ENCODE measurements at places on chromosomes 3 and 15.

DNA sequence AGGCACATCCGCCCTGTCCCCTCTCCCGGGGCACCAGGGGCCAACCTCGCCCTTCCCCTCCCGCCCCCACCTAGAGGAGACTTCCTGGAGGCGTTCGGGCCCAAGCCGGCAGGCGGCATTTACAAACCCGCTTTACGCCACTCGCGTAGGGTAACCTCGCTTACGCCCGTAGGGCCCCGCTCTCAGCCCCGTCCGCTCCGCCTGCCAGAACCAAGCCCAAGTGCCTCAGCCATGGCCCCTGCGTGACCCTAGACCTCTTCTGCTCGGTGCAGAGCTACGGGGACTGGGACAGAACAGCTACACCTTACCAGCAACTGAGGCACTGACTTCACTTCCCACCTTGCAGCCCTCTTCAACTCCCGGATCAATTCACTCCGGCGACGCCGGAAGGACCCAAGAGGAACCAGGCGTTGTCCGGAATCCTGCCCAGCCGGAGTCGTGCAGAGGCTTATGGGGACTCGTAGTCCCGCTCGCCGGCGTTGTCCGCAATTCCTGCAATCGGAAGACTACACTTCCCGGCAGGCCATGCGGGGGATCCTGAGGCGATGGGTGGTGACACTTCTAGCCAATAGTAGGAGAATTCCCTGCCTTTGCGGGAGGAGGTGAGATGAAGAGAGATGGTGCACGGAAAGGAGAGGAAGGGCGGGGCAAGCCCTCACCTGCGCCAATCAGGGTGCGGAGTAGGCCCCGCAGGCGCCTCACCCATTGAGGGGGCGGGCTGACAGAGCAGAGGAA lies at the start of gene PDCD10:
TSS of gene PDCD10 (minus strand) at position 395 of the 735 bp plus-strand sequence. CDS start 14,735 bp downstream, outside the sequence.
- H3K36me3 ChIP-seq, result no peaks in the 10 kb centered on the region
- H3K4me1 ChIP-seq, result no peaks in the 10 kb centered on the region
- peak within 1 kb of the TSS; percentile 79 for H3K27ac ChIP-seq

DNA sequence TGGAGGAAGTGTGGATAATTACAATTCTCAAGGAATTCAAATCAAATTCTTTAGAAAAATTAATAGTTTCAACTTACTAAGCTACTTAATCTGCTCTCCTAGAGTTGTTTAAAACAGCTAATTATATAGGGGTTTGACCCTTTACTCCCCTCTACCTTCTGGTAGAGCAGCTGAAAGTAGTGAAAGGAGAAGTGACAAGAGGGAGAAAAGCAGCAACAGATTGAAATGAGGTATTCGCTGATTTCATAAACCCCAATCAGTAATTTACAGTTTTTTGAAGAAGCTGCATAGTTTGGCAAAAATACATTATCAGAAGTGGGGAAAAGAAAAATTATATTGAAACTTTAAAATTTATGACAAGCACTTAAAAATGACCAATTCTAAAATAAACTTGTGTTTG lies 52.8 kb downstream of the ZMAT3 start:
- peaks cover 5% of the 10 kb centered on the region for H3K4me1 ChIP-seq
- peaks cover 6% of the 10 kb centered on the region for H3K36me3 ChIP-seq
- no peak for DNase-seq

DNA sequence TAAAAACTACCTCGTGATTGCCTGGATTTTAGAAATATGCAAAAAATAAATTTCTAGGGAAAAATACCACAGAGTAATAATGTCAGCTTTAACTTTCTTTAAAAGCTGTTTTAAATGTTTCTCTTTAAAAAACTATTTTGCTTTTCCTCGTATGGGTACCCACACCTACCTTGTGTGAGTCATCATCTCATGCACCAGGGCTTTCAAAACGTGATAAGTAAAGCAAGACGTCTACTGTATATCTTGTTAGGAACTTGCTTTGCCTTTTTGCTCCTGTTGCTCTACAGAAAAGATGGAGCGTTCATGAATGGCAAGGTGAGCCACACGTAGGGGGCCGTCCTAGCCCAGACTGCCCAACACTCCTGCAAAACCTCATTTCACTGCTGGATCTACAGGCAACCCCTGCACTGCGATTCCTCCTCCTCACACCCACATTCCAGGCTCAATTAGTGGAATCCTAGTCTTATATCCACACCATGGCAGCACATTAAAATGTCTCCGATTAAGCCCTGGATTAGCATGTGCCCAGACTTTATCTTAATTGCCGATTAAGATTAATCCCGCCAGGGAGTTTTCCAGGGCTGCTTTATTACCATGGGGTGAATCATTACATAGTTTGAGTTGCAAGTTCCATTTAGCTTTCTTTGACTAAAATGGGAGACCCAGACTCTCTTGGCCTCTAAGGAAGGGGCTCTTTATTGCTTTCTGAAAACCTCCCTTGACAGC lies 293.6 kb upstream of the ICE2 start:
- H3K4me1 ChIP-seq, result no peaks in the 10 kb centered on the region
- DNase-seq, result no peak
- H3K27ac ChIP-seq, result no peak overlapping the region

- no peaks in the 10 kb centered on the region for H3K27me3 ChIP-seq
- no peak overlapping the region for H3K27ac ChIP-seq
- no peak overlapping the region for H3K4me3 ChIP-seq
- no peaks in the 10 kb centered on the region for H3K36me3 ChIP-seq
- no peak for DNase-seq
Observed at GRCh38 chr3:126816986-126817777, 113.1 kb downstream of the CHCHD6 start.

DNA sequence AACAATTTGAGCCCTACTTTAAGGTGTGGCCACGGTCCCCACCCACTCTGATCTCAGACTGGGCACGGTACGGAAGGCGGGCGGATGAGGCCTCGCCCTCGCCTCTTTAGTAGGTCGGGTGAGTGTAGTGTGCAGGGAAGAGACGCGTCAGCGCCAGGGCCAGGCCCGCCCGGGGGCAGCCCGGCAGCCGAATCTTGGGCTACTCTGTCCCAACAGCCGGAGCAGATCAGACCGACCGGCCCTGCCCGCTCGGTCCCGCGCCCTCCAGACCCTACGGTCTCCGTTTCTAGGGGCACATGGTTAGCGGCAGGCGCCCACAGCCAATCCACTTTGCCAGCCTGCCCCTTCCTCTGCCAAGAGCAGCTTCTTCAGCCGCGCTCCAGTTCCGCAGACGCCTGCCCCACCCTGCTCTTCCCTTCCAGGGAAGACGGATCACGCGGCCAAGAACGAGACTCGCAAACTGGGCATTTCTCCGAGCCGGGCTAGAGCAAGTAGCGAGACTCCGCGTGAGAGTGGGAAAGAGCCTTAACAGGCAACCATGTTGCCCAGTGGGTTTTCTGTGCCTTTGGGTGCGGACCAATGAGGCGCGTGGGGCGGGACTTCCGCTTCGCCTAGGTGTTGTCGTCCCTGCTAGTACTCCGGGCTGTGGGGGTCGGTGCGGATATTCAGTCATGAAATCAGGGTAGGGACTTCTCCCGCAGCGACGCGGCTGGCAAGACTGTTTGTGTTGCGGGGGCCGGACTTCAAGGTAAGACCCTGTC lies at the start of gene RNF13:
TSS of gene RNF13 (plus strand) at position 610 of the 761 bp plus-strand sequence. CDS start 32,812 bp downstream, outside the sequence.
- H3K27ac ChIP-seq, result peak within 1 kb of the TSS; percentile 74
- H3K27me3 ChIP-seq, result no peaks in the 10 kb centered on the region
- no peaks in the 10 kb centered on the region for H3K4me1 ChIP-seq

GRCh38 chr15:37695719-37696118 lies 238.7 kb upstream of the TMCO5A start:
- H3K36me3 ChIP-seq, result no peaks in the 10 kb centered on the region
- peak; percentile 35 for DNase-seq

DNA sequence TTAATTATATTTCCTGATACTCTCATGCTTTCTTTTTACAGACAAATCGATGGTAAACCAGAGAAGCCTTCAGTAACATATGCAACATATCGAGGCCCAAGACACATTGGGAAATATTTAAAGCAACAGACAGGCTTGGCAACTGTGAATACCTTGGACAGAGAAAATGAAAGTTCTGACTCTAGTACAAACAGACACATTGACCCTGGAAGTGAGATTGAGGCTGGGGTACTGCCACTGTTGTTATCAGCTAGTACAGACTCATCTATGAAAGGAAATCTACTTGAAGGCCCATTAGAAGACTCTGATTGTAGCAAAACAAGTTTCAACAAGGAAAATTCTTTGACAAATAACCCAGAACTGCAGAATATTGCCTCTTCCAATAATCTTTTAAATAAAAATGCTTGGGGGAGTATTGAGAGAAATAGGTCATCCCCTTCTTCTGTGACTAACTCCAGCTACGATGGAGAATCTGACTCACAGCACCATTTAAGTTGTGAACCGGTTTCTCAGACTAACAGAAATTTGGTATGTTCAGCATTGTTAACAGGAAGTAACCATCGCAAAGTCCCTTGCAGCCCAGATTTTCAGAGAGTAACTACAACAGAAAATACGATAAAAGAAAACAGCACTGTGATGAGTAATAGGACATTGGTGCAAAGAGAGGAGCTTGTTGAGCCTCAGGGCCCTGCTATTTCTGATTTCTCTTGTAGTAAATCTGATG lies 50.2 kb downstream of the CRYBG3 start:
- no peaks in the 10 kb centered on the region for H3K36me3 ChIP-seq
- H3K27me3 ChIP-seq, result no peaks in the 10 kb centered on the region
- peak; percentile 97 for DNase-seq
- peaks cover 2% of the 10 kb centered on the region for H3K4me1 ChIP-seq

GRCh38 chr15:84868037-84868880 lies 16.2 kb upstream of the SLC28A1 start:
- no peaks in the 10 kb centered on the region for H3K36me3 ChIP-seq
- no peaks in the 10 kb centered on the region for H3K4me1 ChIP-seq
- no peak overlapping the region for H3K4me3 ChIP-seq
- peaks cover 40% of the 10 kb centered on the region for H3K27me3 ChIP-seq

GRCh38 chr3:77394046-77394445 lies 354.1 kb downstream of the ROBO2 start:
- DNase-seq, result no peak
- H3K4me1 ChIP-seq, result no peaks in the 10 kb centered on the region
- H3K4me3 ChIP-seq, result no peak overlapping the region
- H3K27me3 ChIP-seq, result no peaks in the 10 kb centered on the region

DNA sequence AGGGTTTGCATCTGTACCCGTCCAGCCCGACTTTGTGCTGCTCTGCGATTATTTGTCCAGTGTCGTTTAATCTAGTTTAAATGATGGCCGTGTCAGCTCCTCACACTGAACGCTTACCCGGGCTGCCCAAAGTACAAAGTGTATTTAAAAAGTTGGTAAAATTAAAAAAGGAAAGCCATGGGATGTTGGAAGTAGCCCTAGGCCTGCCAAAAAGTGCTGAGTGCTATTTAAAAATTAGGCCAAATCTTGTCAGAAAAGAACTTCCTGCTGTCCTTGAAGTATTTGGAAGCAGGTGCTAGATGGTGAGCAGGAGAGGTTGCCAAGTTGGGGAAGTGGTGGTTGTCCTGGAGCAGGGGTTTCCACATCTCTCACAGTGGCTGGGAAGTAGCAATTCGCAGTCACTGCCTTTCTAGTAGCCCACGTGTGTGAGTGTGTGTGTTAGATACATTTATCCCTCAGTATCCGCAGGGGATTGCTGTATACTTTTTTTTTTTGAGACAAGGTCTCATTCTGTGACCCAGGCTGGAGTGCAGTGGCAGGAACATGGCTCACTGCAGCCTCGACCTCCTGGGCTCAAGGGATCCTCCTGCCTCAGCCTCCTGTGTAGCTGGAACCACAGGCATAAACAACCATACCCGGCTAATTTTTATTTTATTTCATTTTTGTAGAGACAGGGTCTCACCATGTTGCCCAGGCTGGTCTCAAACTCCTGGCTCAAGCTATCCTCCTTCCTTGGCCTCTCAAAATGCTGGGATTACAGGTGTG lies 664 bp downstream of the PPCDC start:
- peaks cover 2% of the 10 kb centered on the region for H3K4me1 ChIP-seq
- no peaks in the 10 kb centered on the region for H3K27me3 ChIP-seq
- H3K27ac ChIP-seq, result peak overlapping the region; percentile 75
- peak; percentile 22 for DNase-seq

- H3K36me3 ChIP-seq, result no peaks in the 10 kb centered on the region
- DNase-seq, result no peak
- H3K27me3 ChIP-seq, result no peaks in the 10 kb centered on the region
- no peak overlapping the region for H3K4me3 ChIP-seq
- no peaks in the 10 kb centered on the region for H3K4me1 ChIP-seq
- no peak overlapping the region for H3K27ac ChIP-seq
Observed at GRCh38 chr3:191257286-191257685, 58.2 kb downstream of the OSTN start.

DNA sequence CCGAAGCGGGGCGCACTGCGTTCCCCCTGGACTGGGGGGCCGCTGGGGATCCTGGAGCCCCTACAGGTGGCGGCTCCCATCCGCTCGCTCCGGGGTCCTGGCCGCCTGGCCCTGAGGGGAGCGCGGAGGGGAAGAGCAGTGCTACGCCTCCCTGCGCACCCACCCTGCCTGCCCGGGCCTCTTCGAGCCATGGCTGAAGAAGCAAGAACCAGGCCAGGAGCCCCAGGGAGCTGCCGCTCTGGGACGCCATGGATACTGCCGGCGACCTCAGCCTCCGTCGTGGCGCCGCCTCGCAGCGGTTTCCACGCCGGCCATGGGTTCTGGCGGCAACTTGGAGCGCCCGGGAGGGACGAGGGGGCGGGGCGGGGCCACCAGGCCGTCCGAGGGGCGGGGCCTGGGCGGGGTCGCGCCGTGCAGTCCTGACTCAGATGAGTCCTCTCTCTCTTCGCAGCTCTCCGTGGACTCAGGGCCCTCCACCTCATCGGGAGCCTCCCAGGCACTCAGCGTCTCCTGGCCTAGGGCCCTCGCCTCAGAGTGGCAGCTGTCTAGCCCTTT lies 50.9 kb downstream of the MYL3 start:
- H3K36me3 ChIP-seq, result no peaks in the 10 kb centered on the region
- no peaks in the 10 kb centered on the region for H3K4me1 ChIP-seq
- H3K27me3 ChIP-seq, result peaks cover 29% of the 10 kb centered on the region
- peak overlapping the region; percentile 36 for H3K4me3 ChIP-seq

DNA sequence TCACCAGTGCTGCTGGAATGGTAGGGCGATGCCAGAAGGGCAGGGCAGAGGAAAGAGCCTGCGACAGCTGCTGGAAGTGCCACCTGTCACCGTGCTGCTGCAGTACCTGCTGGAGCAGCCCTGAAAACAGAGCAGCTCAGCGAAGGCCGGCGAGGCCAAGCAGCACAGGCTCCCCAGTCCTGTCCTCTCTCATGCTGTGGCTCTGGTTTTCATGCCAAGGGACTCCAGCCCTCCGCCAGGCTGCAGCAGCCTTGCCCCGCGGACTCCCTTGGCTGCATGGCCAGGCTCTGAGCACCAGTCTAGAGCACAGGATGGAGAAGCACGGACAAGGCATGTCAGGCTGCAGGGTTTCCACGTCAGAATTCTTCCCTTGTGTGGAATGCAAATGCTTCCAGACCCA lies 43.9 kb downstream of the ADCY5 start:
- H3K27me3 ChIP-seq, result peaks cover 32% of the 10 kb centered on the region
- DNase-seq, result no peak
- no peaks in the 10 kb centered on the region for H3K4me1 ChIP-seq
- H3K4me3 ChIP-seq, result no peak overlapping the region
- no peaks in the 10 kb centered on the region for H3K36me3 ChIP-seq

GRCh38 chr15:29522373-29523276 lies 253.0 kb upstream of the NSMCE3 start:
- no peaks in the 10 kb centered on the region for H3K4me1 ChIP-seq
- no peak overlapping the region for H3K27ac ChIP-seq
- H3K4me3 ChIP-seq, result no peak overlapping the region
- no peaks in the 10 kb centered on the region for H3K36me3 ChIP-seq
- no peak for DNase-seq

Measured in IMR-90 (cell line).